ENCODE measurements at places on chromosomes 4 and X. TPM values are rescaled to one million over a fixed set of nuclear protein-coding genes. Genes with fewer than 3 reads are reported as not detected.

PFKFB1 gene
- not detected for total RNA-seq

SNCA gene
- 49.5 TPM for total RNA-seq

ELF4 gene
- 21.6 TPM for total RNA-seq

NMU gene
- not detected for total RNA-seq

All from bladder microvascular endothelial cell (primary cell).